ENCODE measurements at places on chromosomes 6 and 20. TPM values are rescaled to one million over a fixed set of nuclear protein-coding genes. Genes with fewer than 3 reads are reported as not detected.

The KCNQ2 gene
- 112 TPM for total RNA-seq

The OR2H1 gene
- not detected for total RNA-seq

The COL9A3 gene
- total RNA-seq, result 123 TPM

The GPR6 gene
- total RNA-seq, result not detected

The CASP8AP2 gene
- total RNA-seq, result 27.9 TPM

The HLA-DQA1 gene
- total RNA-seq, result 0.92 TPM

DNA sequence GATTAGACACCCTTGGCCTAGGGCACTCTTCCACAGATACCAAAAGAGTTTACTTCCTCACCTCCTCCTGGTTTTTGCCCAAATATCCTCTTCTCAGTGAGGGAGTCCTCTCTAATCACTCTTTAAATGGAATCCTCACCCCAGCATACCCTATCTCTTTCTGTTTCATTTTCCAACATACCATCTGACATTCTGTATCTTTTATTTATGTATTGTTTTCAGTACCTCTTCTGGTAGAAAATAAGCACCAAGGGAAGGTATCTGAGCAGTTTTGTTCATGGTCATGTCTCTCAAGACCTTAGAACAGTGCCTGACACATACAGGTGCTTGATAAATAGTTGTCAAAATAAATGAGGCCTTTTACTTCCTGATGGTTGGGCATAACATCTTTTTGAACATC is 55.1 kb downstream of the KIAA0408 start:
- DNase-seq, result no peak

DNA sequence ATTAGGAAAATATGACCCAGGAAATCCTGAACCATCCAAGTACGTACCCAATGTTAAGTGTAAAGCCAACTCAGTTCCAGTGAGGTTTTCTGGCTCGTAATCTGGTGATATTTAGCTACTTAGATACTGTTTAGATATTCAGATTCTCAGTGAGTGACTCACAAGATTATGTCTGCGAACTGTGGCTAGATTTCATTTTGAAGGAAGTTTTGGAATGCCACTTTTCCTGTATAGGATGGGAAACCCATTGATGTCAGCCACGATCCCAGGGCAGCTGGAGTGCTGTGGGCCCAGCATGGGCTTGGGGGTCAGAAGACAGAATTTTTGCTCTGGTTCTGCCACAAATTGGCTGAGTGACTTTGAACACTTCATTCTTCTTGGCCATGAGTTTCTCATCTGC is 76.3 kb downstream of the TMEM170B start:
- DNase-seq, result no peak

- no peak for DNase-seq
Measured at GRCh38 chr20:36850759-36851158, 25.2 kb upstream of the TLDC2 start.

DNA sequence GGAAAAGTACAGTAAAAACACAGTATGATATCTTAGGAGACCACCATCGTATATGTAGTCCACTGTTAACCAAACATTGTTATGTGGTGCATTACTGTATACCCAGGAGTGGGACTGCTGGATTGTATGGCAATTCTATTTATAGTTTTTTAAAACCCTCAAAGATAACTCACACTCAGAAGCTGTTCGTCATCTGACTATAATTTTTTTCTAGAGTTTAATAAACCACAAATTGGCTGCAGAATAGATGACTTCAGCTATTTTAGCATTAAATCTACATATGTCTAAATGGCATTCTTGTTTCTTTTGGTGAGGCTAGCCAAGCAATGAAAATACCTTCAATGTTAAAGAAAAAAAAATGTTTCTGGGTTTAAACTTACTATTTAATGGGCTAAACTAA is 134.2 kb upstream of the BMP5 start:
- no peak for DNase-seq

DNA sequence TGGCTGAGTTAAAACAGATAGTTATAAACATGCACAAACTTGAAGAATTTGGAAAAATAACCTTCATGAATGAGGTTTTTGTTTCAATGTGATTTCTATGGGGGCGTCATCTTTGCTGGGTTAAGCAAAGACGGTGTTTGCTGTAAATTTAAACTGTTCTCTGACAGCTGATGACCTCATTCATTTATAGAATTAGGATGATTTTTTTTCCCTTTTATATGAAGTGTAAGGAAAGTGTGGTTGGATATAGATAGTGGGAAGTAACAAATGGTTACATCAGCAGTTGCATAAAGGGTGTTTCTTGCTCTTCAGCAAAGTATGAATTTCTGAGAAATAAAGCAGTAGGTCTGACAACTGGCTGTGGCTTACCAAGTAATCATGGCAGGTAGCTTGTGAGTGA is 137.2 kb upstream of the CENPW start:
- DNase-seq, result no peak
